Stimulated activated CD4-positive, alpha-beta T cell treated with anti-CD3 and anti-CD28 coated beads, Interleukin-1b, Interleukin-23, amount 100 ng/mL, for 48 hours (primary cell): ENCODE measurements at places on chromosomes 3 and 15.

DNA sequence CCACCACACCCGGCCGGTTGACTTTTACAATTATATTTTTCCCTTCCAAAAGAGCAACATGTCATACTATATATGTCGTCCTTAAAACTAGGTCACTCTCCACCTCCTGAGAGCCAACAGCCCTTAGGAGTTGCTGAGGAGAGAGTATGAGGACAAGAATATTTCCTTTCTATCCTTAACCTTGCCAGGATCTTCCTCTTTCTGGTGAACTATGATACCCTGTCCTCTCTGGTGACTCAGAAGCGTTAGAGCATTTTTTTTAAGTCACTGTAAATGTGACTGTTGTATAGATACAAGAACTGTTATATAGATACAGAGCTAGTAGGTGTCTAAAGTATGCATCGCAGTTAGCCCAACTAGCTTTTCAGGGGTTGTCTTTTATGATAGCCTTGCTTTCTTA, 33.7 kb upstream of the MTHFS start:
- no peak for DNase-seq

DNA sequence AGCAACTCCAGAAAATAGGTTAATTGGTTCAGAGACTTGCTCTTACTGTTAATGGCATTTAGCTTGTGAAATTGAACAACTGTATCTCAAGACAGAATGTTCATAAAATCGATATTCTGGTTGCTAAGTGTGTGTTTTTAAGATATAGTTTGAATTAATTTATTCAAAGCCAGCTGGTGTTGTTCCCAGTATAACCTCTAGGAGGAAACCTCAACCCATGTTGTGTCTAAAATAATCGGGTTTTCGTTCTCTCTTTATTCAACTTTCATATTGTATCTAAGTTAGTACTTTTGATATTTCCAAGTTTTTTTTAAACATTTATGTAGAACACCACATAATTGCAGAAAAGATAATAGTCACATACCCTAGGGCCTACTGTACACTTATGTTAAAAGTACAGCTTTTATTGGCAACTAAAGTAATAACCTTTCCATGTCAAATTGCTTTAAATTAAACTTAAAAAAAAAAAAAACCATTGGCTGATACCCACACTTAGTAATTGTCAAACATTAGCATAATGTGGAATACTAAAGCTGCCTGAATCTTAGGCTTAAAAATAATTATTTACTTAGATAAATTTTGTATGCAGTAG, 90.9 kb downstream of the SAMMSON start:
- no peak for DNase-seq

DNA sequence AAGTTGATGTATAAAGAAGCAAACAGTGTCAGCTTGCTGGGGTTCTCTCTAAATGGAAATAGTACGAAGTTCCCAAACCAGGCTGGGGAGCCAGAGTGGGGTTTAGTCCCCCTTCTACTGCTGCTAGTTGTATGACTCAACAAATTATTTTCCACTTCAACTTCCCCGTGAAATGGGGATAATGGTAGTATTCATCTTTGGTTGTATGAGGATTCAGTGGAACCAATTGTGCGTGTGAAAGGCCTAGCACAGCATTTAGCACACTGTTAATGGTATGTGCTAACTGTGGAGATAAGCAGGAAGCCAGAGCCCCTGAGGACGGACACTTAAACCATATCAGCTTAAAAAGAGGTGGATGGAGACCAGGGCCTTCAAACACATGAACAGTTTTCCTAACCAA, 4.2 kb downstream of the SORD start:
- DNase-seq: no peak

- DNase-seq: peak; percentile 70
Observed at GRCh38 chr3:46895204-46895660, 17.7 kb downstream of the PTH1R start.

DNA sequence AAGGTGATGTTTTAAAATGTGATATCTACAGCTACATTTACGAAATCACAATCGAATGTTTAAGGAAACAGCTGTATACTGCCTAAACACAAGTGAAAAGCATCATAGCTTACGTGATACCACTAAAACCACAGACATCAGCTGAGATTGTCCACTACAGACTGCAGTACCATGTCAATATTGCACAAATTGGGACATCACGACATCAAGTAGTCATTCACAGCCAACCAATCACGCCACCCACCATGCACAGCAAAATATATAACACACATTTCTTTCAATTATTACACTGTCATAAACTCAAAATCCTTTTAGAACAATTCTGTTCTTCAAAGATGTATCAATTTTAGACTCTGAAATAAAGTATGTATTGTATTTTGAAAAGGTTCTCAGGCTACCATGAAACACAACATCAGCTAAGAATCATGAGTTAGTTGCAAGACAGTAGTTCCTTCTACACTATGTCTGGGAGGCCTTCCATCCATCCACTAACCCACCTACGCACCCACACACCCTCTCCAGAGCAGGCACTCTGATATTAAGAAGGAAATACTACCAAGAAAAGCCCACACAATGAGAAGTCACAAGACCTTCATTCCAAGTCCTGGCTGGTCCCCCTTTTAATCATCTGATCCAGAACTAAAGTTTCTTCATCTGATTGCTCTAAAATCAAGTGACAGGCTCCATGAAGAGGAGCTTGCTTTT, 3.1 kb downstream of the DMXL2 start:
- no peak for DNase-seq

DNA sequence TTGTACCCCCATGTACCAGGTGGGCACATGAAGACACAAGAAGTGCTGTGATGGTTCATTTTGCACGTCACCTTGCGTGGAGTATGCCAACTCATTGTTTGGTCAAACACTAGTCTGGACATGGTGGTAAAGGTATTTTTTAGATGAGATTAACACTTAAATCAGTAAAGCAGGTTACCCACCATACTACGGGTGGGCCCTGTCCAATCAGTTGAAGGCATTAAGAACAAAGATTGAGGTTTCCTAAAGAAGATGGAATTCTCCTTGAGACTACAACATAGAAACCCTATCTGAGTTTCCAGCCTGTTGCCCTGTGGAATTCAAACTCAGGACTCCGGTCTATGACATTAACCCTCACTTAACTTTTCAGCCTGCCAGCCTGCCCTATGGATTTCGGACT, 118.4 kb downstream of the RPLP1 start:
- DNase-seq: no peak

GRCh38 chr15:91219206-91219605, 119.1 kb downstream of the SV2B start:
- DNase-seq: no peak

GRCh38 chr15:36925653-36926426, 174.5 kb downstream of the MEIS2 start:
- DNase-seq: no peak

- no peak for DNase-seq
Observed at GRCh38 chr3:128973988-128974564, 19.8 kb downstream of the CFAP92 start.

DNA sequence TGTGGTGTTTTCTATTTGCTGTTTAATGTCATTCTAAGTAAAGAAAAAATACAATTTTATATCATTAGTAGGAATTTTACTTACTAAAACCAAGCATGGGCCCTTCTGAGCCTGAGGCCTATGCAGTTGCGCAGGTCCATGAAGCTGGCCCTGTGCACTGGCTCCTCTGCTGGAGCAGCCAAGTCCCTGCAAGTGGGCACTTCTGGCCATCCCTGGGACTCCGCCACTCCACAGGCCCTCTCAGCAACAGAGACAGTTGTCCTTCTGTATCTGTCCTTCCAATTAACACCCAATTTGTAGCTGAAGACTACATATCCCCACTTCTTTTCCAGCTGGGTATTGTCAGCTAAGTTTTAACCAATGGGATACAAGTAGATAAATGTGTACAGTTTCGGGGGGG, 49.9 kb upstream of the RYK start:
- no peak for DNase-seq

DNA sequence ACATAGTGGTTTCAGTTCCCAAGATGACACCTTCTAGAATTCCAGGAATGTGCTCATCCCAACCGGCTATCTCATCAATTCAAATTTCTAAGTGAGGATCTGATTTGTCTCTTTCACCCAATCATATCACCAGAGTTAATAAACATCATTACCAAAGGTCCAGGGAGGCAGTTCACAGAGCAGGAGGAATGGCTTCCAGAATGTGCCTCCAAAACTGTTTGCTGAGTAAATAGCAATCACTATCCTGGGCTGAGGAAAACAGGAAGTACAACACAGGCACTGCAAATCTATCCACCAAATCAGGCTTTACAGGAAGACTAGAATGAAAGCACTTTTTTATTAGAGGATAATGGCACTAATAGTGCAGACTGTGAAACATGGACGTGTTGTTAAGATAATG, 61.5 kb downstream of the OSBPL10 start:
- DNase-seq: no peak
